ENCODE measurements at places on chromosomes 6 and 20.

DNA sequence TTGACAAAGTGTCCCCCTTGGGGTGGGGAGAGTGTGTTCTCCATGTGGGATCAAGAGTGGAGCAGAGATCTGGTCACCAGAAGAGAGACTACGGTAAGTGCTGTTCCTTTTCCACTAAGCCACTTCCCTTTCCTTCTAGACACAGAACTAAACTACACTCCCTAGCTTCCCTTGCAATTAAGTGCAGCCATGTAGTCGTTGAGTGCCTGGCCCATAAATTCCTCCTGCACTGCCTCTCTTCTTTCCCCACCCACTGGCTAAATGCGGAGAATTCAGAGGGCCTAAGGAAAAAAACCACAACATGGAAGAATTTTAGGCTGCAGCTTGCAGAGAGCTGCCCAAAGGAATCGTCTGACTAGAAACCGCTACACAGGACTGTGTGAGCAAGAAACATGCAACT, 1.5 kb downstream of the WDR27 start:
- DNase-seq, result no peak

DNA sequence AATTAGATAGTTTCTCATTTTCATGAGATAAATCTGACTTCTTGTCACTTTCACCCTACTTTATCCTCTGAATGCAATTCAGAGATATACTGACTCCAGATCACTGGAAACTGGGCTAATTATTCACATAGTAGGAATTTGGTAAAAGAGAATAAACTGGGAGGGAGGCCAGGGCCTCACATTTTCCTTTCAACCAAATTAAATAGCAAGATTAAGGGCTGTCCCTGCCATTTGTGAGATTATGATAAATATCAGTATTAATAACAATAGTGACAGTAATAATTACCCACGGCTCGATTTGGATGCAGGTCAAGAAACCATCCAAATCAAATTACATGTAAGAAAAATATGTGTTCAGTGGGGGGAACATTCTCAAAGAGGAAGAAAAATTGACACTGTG, 140.5 kb downstream of the CD83 start:
- no peak for DNase-seq

DNA sequence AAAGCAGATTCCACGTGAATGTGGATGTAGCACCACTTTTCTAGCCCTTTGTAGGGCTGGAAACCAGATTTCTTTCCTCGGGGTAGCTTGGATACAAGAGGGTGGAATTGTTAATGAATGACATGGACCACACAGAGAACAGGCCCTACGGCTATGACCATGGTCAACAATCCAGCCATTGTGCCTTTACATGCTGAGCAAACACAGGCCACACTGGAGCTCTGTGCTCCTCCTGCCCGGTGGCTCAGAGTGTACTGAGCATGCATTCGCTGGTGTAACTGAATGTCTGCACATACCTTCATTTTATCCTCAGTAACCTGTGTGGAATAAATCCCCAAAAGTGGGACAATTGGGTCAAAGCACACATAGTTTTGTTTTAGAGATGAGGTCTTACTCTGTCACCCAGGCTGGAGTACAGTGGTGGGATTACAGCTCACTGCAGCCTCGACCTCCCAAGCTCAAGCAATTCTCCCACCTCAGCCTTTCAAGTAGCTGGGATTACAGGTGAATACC, 32.8 kb downstream of the LRP11 start:
- no peak for DNase-seq

DNA sequence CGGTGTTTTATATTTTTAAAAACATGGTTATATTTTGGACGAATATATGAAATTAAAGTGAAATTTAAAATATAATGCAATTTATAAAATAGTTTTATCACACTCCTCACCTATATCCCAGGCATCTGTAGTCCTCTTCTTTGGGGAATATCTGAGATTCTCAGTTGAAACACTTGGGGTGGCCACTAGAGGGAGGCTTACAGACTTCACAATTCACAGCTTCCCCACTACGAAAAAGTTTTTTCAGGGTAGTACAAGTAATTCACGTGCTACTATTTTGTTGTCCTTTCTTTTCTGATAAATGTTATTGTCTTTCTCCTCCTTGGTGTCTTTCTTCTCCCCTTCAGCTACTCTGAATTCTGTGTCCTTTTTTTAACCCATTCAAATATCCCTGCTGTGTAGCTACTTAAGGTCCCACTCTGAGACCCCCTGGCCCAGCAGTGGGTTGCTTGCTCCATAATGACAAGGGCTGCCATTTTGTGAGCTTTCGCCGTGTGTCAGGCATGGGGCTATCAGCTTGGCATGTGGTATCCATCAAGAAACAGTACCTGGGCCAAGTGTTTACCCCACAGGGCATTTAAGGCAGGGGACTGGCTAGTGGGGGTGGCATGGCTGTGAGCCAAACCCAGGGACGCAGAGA, 43.6 kb upstream of the PHACTR3 start:
- DNase-seq, result no peak

DNA sequence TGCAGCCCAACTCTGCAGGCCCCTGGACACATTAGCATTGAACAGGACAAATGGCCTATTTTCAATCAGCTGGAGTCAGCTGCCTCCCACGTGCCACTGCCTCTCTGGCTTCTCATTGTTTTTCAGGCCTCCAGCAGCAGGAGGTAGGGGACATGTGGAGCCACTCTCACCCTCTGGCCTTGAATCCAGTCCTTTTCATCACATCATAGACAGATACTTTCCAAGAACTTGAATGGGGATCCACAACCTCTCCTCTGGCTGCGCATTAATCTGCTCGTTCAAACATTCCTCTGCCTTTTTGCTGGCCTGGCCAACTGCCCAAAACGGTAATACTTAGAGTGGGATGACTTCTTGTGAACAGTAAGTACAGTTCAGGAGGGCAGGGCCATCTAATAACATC, 592.3 kb downstream of the PKHD1 start:
- no peak for DNase-seq
